ENCODE measurements at places on chromosomes 1 and 21.

GRCh38 chr1:3443807-3444206, 10.7 kb upstream of the ARHGEF16 start:
- no peak for DNase-seq

GRCh38 chr1:162903246-162903645, 42.3 kb upstream of the CCDC190 start:
- DNase-seq = no peak

DNA sequence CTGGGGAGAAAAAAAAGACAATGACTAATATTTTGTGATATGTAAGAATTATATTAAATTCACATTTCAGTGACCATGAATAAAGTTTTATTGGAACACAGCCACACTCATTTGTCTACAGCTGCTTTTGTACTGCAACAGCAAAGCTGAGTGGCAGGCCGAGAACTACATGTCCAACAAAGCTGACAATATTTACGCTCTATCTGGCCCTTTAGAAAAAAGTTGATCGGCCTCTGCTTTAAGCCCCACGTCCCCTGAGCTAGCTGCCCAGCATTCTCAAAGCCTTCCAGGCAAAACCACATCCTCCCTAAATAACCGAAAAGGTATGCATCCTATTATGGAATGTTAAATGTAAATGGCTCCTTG, 8.6 kb downstream of the SLC2A1 start:
- DNase-seq = no peak

DNA sequence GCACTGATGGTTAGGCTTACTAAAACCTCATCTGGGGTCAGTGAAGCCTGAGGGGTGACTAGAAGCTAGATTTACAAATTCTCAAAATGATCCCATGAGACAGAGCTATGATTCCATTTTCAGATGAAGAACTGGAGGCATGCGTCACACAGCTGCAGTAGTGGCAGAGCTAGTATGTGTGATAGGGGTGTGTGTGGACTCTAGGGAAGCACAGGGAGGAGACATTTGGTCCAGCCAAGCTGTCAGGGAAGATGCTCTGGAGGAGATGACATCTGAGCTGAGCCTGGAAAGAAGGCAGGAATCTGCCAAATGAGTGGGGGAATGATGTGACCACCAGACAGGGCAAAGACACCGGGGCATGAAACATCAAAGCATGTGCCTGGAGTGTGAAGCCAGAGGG, 12.0 kb upstream of the KCND3 start:
- DNase-seq = no peak

DNA sequence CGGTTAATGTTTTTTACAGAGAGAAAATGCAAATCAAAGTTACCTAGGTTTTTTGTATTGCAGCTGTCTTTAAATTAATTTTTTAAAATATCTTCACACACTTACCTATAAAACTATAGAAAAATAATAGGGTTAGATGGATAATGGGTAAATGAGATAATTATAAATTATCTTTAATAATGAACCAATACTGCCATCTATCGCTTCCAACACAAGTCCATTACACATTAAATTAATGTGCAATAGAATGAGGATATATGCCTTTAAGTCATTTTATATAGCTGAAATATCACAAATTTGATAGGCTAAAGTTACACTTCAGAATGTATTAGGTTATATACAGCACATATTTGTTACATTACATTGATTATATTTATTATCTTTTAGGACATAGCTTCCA, 2212.8 kb downstream of the MRPL39 start:
- DNase-seq = no peak

DNA sequence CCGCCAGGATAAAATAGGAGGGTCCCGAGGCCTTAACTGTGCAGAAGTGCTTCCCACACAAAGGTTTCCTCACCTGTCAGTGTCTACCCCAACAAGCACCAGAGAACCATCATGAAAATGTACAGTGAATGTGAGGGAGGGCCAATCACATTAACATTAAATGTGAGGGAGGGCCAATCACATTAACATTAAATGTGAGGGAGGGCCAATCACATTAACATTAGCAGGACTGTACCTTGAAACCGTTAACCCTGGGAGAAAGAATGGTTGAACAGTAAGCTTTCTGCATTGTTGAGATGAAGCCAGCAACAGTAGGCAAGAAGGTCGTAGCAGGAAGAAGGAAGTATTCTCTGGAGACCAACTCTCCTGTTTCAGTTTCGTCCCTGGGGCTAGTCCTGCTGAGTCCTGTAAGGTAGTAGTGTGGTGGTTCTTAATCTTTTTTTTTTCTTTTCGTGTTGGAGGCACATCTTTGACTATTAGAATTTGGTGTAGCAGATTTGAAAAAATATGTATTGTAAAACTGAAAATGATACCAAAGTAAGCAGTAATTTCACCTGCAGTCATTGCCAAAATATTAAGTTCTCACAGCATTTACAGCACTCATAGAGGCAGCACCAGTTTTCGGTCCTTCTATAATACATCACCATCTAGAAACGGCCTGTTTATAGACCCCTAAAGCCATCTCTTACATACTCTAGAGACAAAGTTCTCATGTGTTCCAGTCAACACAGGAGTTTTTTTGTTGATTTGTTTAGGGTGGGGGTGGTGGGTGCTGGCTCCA, 98.6 kb upstream of the PPP2R5A start:
- DNase-seq = peak; percentile 73

DNA sequence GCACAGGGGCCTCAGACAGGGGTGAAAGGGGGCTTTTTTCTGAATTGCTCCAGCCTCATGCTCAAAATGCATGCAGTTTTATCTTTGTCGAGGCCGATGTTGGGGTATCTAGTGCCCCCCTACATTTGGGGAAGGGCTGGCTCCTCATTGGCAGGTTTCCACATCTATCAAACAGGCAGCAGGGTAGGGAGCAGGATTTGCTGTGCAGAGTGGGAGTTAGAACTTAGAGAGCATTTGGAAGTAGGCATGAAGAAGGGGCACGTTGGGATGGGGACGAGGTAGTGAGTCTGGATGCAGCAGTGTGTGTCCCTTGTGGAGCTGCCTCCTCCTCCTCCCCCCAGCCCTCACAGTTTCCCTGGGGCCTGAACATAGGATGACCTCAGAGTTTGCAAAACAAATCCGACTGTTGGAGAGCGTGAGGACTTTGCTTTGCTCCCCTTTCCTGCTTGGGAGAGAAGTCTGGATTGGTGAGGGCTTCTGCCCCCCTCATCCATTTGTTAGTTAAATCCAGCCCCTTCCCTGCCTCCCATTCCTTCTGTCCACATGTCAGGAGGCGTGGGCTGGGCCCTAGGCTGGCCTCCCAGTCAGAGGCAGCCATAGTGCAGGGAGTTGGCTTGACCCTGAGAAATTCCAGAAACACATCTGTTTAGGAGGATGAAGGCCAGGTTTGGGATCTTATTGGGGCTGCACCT, 36.9 kb upstream of the GPR37L1 start:
- DNase-seq = no peak

Measured in GM19239 (cell line).